ENCODE measurements at places on chromosomes 4 and X.

DNA sequence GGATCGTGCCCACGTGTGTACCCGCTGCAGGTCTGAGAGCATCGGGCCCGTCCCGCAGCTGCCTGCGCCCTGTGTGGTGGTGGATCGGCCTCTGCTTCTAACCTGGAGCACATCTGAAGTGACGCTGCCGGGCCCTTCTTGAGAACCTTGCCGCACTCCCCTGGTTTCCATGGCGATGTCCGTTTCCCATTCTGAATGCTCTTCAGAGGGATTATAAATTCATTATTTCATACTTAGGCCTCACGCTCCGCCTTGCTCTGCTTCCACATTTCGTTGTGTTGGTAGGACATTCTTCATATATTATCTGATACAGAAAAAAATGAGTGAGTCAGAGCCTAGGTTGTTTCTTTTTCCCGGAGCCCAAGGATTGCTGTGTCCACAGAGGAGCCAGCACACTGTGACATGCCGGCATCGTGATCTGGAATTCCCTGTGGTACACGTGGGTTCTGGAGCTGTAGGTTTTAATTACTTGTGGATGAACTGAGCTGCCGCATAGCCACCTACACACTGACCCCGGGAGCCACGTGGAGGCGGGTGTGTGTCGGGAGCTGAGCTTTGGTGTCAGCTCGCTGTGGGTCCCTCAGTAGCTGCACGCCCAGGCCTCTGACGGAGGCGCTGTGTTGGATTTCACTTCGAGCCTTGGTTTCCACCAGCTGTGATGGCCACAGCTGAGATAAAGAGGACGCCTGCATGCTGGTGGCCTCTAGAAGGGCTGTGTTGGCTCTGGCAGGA lies 63.4 kb downstream of the PSAPL1 start:
- DNase-seq = no peak

GRCh38 chr4:165351359-165352130 lies 24.1 kb downstream of the MSMO1 start:
- DNase-seq = no peak

DNA sequence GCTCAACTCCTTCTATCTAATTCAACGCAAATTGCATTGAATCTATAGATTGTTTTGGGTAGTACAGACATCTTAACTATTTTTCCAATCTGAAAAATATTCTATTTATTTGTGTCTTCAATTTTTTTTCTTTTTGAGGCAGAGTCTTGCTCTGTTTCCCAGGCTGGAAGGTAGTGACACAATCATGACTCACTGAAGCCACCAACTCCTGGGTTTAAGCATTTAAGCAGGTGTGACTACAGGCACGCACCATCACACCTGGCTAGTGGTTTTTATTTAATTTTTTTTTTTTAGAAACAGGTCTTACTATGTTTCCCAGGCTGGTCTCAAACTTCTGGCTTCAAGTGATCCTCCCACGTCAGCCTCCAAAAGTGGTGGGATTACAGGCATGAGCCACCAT lies 98.3 kb downstream of the GK start:
- DNase-seq = no peak

DNA sequence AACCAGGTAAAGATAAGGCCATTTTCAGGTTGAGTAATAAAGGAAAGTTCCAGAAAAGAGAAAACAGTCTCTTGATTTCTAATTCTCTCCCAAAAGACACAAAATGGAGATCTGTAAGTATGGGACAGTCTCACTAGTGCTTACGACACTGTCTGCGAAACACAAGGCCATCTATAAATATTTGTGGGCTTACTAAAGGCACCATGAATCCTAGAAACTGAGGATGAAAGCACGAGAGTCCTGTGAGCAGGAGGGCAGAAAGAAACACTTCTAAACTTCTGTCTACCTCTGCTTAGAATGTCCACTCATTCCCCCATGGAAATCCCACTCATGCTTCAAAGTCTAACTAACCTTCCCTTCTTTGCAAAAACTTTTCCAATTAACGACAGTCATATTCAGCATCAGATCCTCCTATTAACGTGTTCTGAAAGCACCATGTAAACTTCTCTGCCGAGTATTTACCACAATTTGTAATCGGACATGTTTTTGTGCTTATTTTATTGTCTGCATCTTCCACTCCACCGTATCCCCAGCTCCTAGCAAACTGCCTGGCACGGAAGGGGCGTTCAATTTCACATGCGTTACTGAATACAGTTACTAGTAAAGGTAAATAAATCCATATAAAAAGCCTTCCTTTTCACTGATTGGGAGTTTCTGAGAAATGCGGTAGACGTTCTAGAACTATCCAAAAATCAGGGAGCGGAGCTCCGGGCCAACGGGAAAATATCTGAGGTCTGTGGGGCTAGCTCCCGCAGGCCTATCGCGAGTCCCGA lies 665 bp downstream of the PSMD10 start:
- DNase-seq = no peak

- no peak for DNase-seq
Observed at GRCh38 chr4:159023741-159024140, 79.1 kb upstream of the RAPGEF2 start.

DNA sequence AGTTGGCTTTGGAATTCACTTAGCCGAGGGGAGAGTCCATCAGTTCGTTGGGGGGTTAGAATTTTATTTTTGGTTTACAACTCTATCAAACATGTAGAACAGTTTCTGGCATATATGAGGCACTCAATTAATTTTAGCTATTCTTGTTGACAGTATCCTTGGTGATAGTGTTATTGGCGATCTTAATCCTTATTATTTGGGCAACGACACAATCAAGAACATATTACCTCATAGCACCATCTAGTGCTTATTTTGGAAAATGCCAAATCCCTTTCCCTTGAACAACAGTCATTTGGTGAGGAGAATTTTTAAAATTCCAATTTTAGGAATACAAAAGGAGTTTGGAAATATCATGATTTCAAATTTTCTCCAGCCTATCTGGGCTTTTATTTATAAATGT lies 17.9 kb upstream of the PGRMC1 start:
- no peak for DNase-seq

- no peak for DNase-seq
Observed at GRCh38 chr4:28600958-28601357, 1740.3 kb downstream of the STIM2 start.

DNA sequence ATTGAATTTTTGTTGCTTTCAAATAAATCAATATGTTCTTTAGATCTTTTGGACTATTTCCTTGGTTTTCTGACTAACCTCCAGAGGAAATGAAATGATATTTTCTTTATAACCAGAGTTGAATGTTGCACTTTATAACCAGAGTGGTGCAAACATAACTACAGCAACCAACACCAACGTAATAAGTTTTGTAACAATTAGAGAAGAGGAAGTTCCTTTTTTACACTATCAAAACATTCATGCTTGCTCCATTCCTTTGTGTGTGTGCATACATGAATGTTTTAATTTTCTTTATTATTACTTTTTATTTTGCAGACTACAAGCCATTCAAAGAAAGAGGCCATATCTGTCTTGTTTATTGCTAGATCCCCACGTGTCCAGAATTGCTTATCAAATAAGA lies 193.0 kb upstream of the PPP3CA start:
- DNase-seq = no peak

GRCh38 chr4:125484912-125485311 lies 170.2 kb downstream of the FAT4 start:
- no peak for DNase-seq

GRCh38 chr4:69589884-69590283 lies 49.6 kb downstream of the UGT2A2 start:
- no peak for DNase-seq

GRCh38 chr4:31125496-31125895 lies 405.3 kb downstream of the PCDH7 start:
- no peak for DNase-seq

GRCh38 chr4:3184725-3185124 lies 64.2 kb upstream of the MSANTD1 start:
- no peak for DNase-seq

DNA sequence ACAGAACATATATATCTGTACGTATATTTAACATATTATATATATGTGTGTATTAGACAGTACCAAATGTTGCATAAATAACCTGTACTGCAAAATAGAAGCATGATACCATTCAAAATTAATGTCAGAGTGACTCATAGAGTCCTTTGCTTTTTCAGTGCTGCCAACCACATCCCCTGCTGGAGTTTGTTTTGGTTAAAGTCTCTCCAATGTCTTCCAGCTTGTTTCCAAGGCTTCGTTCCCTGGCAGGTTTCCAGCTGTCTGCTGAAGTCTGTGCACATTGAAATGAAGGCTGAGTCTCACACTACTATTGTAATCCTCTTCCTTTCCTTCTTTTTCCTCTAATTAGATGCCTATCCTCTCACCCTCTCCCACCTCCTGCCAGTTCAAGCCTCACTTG lies 14.9 kb downstream of the NRK start:
- DNase-seq = peak; percentile 80
